ENCODE measurements at places on chromosomes 1 and 21.
A peak's percentile ranks its signal among the peaks of the same experiment; 100 is the strongest.

- no peak for DNase-seq
Measured at GRCh38 chr1:44890007-44890406, 47.0 kb upstream of the PTCH2 start.

- DNase-seq = no peak
Measured at GRCh38 chr1:78624035-78624434, 3.8 kb downstream of the IFI44L start.

- no peak for DNase-seq
Measured at GRCh38 chr1:67898033-67898726, 64.9 kb upstream of the GNG12 start.

DNA sequence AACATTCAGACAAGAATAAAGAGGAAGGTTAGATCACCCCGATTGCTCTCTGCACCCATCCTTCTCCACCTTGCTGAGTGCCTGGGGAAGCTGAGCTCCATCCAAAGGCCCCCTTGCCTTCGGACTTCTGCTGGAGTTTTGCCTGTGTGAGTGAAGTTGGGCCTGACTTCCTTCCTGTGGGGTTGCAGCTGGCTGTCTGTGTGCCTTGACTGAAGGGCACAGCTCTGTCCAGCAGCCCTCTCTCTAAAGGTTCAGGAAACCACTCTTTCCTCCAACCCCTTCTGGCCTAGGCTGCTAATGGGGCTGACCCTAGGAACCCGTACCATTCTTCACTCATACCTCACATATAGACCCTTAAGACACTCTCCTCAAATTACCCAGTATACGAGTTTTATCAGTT, 173.4 kb upstream of the HMCN1 start:
- DNase-seq = no peak

GRCh38 chr1:214843281-214843680, 239.3 kb upstream of the KCNK2 start:
- DNase-seq = no peak

DNA sequence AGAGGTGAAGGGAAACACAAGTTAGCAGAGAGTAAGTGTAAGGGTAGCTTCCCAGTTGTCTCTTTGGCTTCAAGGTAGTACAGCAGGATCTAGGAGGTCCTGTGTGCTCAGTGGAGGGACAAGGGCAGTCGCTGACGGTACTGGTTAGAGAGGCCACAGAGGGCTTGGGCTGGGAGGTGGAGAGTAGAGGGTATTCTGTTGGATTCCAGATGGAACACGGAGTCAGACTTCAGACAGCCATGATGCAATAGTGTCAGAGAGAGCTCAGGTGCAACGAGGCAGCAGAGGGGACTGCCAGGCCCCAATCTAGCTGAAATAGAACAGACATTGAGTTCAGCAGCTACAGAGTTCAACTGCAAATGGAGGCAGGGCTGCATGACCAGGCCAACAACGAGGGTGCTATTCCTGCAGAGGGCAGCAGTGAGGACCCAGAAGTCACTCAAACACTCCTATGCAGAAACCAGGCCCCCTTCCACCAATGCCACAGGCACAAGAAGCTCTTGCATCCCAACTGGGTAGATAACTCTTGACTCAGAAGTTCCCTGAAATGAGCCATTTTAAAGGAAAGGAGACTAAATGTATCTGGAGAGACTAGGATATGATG, 325.0 kb upstream of the ESRRG start:
- DNase-seq = peak; percentile 51

DNA sequence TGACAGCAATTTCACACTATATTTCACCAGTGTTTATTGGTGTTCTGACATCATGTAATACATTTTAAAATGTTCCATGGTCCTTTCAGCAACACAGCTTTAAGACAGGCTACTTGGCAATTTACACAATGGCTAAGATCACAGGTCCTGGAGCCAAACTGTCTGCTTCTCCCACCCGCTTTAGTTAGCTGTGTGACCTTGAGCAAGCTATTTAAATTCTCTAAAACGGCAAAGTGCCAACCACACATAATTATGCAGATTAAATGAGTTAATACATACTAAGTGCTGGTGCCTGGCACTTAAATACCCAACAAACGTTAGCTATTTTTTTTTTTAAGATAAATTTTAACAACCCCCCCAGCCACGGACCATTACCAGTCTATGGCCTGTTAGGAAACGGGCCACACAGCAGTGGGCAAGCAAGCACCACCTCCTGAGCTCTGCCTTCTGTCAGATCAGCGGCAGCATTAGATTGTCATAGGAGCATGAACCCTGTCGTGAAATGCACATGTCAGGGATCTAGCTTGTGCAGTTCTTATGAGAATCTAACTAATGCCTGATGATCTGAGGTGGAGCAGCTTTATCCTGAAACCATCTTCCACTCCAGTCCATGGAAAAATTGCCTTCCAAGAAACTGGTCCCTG, 26.9 kb downstream of the SOD1 start:
- DNase-seq = no peak

- no peak for DNase-seq
Measured at GRCh38 chr1:166470014-166470413, 303.2 kb upstream of the FAM78B start.

GRCh38 chr1:200354243-200354642, 55.6 kb downstream of the ZNF281 start:
- no peak for DNase-seq

GRCh38 chr1:247401310-247402119, 14.5 kb upstream of the NLRP3 start:
- DNase-seq = no peak

DNA sequence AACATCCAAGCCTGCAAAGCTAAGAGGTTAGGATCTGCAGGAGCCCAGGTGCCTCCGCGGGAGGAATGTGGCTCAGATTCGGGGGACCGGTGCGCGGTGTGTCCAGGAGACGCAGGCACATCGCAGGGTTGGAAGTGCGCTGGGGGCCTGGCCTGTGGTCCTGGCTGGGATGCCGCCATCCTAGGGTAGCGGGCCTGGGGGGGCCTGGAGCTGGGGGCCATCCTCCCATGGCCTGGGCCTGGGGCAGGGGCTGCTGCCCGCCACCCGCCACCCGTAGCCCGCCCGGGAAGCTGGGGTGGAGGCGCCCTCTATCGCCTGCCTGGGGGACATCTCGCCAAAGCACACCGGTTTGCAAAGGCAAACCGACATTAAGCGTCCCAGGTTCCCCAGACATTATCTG, 170.6 kb upstream of the ARHGEF16 start:
- peak; percentile 78 for DNase-seq

- DNase-seq = no peak
Measured at GRCh38 chr1:159076438-159077119, at the start of gene AIM2. Gene AIM2, minus strand, starts transcription at chr1:159076766. Its CDS starts 3,267 bp downstream, at chr1:159073499.

DNA sequence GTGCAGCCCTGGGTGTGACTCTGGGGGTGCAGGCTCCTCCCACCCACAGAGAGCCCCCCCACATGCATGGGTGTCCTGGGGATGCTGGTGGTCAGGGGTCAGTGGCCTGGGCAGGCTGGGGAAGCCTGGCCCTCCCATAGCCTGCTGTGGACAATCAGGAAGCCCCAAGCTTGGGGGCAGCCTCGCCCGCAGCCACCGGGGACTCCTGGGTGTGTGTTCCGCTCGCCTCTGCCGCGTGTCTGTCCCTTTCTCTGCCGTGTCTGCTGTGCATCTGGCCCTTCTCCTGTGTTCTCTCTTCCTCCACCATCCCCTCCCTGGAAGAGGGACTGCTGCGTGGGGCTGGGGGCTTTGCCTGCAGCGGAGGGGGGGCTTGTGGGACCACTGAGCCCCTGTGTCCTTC, 22.9 kb downstream of the AGRN start:
- no peak for DNase-seq

DNA sequence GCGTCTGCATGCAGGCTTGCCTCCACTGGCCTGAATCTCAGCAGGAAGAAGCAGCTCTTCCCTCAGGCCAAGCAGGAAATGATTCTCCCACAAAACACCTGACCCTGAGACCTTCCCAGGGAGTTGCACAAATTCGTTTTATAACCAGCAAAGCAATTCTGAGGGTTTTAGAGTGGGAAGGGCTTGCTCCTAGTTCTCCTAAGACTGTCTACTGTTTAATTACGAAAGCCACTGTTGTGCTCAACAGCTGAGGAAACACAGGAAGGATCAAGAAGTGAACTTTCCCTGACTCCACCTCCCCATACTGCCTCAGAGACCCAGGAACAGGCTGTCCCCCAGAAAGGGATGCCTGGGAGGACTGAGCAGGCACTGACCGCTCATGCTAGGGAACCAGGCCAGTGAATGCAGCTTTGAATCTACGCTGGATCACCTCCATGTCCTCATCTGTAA, 37.0 kb upstream of the PUM1 start:
- peak; percentile 50 for DNase-seq

- DNase-seq = peak; percentile 73
Measured at GRCh38 chr1:15684042-15684461, at the start of gene PLEKHM2. Gene PLEKHM2, plus strand, starts transcription at chr1:15684320. Its CDS starts 239 bp downstream, at chr1:15684559.

- DNase-seq = no peak
Measured at GRCh38 chr1:93701629-93702028, 20.0 kb upstream of the BCAR3 start.

- DNase-seq = no peak
Measured at GRCh38 chr1:200731654-200732332, 6.9 kb upstream of the CAMSAP2 start.

- no peak for DNase-seq
Measured at GRCh38 chr1:230851291-230851691, 17.0 kb downstream of the C1orf198 start.

Measured in HEK293T (cell line).